ENCODE measurements at places on chromosomes 16 and 17.

GRCh38 chr16:46899443-46900143 lies 15.4 kb downstream of the GPT2 start:
- no peak for DNase-seq

GRCh38 chr16:89034573-89034961 lies 57.6 kb upstream of the CBFA2T3 start:
- DNase-seq, result no peak

DNA sequence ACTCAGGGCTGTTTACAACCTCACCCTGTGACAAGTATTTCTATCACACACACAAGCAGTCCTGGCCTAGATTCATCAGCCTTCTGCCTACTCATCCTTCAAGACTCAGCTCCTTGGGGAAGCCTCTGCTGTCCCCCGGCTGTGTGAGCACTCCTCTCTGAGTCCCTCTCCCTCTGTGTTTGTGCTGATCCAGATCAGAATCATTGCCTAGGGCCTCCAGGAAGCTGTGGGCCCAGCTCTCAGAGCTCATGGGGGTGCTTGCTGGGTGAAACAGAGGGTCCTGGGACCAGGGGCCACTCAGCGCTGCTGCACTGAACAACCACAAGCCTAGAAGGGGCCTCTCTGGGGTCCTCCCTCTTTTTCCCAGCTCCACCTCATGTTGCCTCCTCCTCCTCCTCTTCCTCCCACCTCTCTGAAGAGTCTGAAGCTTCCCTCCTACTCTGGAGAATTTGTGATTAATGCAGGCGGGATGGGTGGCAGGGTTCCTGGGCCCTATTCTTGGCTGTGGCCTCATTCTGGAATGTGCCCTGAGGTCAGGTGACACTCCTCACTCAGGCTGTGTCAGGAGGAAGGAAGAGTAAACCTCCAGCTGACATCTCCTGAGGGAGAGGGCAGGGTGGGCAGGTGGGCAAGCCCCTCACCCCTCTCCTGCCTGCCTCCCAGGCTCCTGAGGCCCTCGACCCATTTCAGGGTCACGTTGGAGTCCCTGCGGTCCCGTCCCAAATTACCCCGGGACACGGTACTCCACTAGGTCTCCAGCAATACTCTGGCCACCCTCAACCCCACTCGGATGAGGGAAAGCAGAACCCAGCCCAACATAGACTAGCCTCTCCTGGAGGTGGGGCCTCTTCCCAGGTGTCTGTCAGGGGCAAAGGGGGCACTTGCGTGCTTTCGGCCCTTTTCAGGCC lies 10.1 kb downstream of the WFIKKN2 start:
- no peak for DNase-seq

GRCh38 chr16:15746332-15746731 lies 96.3 kb downstream of the NDE1 start:
- DNase-seq, result no peak

Data from activated gamma-delta T cell treated with Interleukin-2 at 50 U/mL for 16 hours (primary cell).